Stimulated activated CD8-positive, alpha-beta memory T cell treated with anti-CD3 and anti-CD28 coated beads, Interleukin-15, amount 100 ng/mL, for 4 hours (primary cell): ENCODE measurements at places on chromosomes 3 and 15.

- no peak for DNase-seq
Measured at GRCh38 chr3:22555753-22556435, 647.2 kb upstream of the UBE2E2 start.

DNA sequence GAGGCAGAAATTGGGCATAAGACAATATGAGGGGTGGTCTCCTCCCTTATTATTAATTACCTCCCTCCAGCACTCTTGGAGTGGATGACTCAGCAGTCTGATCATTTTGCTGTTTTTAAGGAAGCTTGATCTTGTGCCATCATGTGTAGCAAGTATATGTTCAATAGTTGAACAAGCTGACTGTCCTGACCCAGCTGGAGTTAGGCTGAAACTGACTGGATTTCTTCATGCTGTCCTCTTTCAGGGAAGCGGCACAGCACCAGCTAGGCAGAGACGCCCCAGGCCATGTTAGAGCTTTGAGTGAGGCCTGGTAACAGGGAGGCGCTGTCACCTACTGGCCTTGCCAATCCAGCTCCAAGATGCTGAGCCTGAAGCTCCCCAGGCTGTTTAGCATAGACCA lies 54.4 kb upstream of the KIF23 start:
- no peak for DNase-seq

- no peak for DNase-seq
Measured at GRCh38 chr3:112803467-112803866, 43.2 kb downstream of the CD200R1L start.

DNA sequence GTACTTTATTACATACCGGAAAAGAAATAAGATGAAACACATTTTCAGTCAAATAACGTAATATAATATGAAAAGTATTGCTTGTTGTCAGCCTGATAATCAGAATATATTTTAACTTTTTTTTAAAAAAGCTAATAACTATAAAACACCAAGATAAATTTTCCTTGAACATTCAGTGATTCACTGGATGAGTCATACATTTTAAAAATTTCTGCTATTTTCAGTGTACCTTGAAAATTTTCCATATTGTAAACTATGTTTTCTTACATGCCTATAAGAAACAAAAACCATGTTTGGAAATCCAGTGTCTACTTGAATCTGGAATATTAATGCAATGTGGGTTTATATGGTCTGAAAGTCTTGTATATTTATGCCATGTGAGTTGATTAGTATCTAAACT lies 36.3 kb upstream of the MEIS2 start:
- DNase-seq: no peak

DNA sequence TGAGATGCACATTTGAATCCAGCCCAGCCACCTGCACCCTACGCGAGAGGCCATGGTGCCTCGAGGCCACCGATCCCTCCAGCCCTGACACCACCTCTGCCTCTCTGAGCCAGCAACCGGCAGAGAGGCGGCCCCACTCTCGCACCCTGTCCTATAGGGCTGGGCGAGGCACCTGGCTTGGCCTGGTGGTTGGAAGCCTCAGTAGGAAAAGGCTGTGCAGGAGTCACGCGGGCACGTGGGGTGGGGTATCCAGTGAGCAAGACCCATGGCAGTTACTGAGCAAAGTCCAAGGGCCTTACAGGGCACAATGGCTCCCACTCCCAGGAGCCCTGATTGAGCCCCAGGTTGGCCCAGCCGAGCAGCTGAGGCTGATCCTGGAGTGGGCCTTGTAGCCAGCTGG lies 12.4 kb upstream of the DUSP7 start:
- DNase-seq: no peak

DNA sequence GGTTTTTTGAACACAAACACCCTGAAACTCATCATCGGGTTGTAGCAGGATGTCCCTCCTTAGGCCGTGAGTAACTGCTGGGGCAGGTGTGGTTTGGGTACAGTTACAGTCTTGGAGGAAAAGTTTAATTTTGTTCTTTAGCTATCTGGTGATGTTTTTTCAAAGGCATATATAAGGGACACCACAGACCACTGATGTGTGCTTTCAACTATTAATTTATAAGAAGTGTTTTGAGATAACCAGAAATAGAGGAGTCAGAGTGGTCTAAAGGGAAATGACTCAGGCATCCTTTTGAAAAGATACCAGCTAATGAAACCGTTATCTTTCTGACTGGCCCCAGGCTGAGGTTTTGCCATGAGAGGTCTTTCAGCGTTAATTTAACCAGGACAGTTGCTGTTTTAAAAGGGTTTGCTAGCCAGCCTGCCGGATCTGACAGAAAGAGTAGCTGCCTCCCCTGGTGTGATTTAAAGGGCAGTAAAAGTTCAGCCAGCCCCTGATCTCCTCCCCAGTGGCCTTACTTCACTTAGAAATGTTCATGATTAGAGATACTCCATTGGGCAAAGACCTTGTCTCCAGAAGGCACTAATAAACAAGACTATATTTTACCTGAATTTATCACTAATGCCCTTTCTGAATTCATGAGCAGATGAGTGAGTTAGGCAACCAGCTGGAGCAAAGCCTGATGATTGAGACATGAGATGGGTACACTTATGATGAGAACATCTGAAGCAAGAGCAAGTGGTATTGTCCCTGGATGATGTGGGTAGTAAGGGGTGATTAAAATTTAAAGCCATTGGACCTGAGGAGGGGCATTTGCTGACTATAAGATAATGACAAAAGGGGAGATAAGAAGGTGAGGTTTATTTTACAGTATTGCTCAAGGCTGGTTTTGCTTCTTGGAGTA lies 482.5 kb upstream of the TBL1XR1 start:
- DNase-seq: peak; percentile 4

DNA sequence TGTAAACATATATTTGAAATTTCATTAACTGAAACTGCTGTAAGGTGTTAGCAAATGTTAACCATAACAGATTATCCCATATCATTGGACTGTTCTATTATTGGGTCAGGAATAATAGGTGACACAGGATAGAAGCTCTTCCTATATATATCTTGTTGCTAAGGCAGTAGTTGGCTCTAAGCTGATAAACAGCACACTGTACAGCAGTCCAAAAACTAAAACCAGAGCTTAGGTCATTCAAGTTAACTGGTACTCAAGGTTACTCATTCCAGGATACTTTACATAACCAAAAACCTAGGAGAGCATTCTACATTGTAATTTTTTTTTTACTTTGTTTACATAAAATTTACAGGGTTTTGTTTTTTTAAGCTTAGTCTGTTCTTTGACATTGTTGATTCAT lies 8.9 kb downstream of the DNAJC19 start:
- DNase-seq: no peak
